Activated CD4-positive, alpha-beta T cell treated with anti-CD3 and anti-CD28 coated beads for 36 hours (primary cell): ENCODE measurements at places on chromosomes 4 and X. TPM values are rescaled to one million over a fixed set of nuclear protein-coding genes. Genes with fewer than 3 reads are reported as not detected.

Gene SLC10A6
- not detected for total RNA-seq

Gene CDKL2
- 0.62 TPM for total RNA-seq

Gene CT55
- total RNA-seq = not detected

Gene LIN54
- total RNA-seq = 31.7 TPM

Gene RAI2
- 0.39 TPM for total RNA-seq

DNA sequence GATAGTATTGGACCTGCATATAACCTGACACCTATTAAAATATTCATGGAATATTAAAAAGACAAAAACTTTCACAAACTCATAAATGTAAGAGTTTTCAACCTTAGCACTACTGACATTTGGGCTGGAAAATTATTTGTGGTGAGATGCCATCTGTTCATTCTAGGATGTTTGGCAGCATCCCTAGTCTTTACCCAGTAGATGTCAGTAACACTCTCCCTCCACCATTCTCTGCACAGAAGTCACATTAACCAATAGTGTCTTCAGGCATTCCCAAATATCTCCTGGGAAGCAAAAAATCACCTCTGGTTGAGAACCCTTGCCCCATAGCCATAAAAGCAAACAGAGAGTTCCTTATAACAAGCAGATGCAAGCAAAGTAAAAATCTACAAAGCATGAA is 41.4 kb upstream of the NDST4 start:
- DNase-seq = no peak
- H3K36me3 ChIP-seq = no peaks in the 10 kb centered on the region
- H3K27ac ChIP-seq = no peak overlapping the region
- H3K4me3 ChIP-seq = no peak overlapping the region
- no peaks in the 10 kb centered on the region for H3K4me1 ChIP-seq

- H3K4me3 ChIP-seq = no peak overlapping the region
- DNase-seq = peak; percentile 11
- no peaks in the 10 kb centered on the region for H3K4me1 ChIP-seq
- no peaks in the 10 kb centered on the region for H3K36me3 ChIP-seq
Measured at GRCh38 chr4:93764639-93765246, 63.8 kb upstream of the ATOH1 start.

DNA sequence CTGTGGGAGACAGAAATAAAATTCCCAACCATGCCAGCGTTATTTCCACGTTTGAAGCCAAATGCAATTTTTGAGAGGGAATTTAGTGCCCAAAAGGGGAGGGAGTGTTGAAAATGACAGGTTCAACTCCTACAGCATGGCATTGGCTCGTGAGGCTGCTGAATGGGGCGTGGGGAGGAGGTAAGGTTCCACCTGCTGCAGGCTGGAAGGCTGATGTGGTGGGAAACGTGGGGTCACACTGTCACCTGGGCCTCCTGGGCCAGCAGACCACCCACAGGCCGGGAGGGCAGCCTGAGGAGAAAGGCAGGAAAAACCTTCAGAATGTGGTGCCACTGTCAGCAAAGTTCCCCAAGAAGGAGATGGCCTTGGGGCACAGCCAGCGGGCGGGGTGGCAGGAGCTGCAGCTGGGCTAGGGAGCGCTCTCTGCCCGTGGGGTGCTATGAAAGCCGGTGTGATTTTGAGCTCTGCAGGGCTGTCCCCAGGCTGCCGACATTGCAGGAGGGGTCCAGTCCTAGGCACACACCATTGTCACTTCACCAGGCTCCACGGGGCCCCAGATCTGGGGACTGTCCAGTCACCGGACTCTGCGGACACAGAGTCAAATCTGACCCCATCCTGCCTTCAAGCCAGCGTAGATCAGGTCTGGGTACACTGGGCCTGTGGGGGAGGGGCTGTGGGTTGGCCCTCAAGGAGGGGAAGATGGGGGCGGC is 19.6 kb downstream of the MSANTD1 start:
- H3K27me3 ChIP-seq = no peaks in the 10 kb centered on the region
- no peaks in the 10 kb centered on the region for H3K4me1 ChIP-seq
- no peak overlapping the region for H3K27ac ChIP-seq
- no peaks in the 10 kb centered on the region for H3K36me3 ChIP-seq
- no peak for DNase-seq

- H3K4me1 ChIP-seq = peaks cover 50% of the 10 kb centered on the region
- H3K27ac ChIP-seq = peak overlapping the region; percentile 97
- no peaks in the 10 kb centered on the region for H3K27me3 ChIP-seq
- H3K4me3 ChIP-seq = peak overlapping the region; percentile 93
- DNase-seq = peak; percentile 92
Measured at GRCh38 chrX:24150051-24150790, 692 bp downstream of the ZFX start.

GRCh38 chr4:7973545-7973981 is 33.9 kb upstream of the AFAP1 start:
- peak; percentile 41 for DNase-seq
- peaks cover 12% of the 10 kb centered on the region for H3K36me3 ChIP-seq
- H3K4me1 ChIP-seq = peaks cover 44% of the 10 kb centered on the region
- H3K4me3 ChIP-seq = no peak overlapping the region
- H3K27ac ChIP-seq = peak overlapping the region; percentile 52

GRCh38 chr4:47788126-47788525 is 49.7 kb downstream of the CORIN start:
- H3K27ac ChIP-seq = no peak overlapping the region
- peaks cover 6% of the 10 kb centered on the region for H3K27me3 ChIP-seq
- H3K4me3 ChIP-seq = no peak overlapping the region
- no peaks in the 10 kb centered on the region for H3K4me1 ChIP-seq
- no peaks in the 10 kb centered on the region for H3K36me3 ChIP-seq
- DNase-seq = no peak

DNA sequence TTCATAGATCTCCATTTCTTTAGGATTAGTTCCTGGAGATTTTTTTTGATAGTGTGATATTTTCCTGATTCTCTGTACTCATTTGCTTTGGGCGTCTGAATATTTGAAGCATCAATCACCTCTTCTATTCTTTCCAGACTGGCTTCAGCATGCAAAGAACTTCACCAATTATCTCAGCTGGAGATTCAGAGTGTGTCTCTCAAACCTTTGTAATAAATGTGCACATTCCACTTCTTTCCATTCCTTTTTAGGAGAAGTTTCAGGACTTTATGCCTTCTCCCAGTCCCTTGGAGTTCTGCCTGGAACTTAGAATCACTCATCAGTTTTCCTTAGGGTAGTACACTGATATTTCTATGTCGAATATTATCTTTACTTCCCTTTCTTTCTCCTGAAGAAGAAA is 334.8 kb downstream of the TEX13C start:
- H3K27me3 ChIP-seq = no peaks in the 10 kb centered on the region
- no peak for DNase-seq
- no peak overlapping the region for H3K27ac ChIP-seq
- H3K4me3 ChIP-seq = no peak overlapping the region

DNA sequence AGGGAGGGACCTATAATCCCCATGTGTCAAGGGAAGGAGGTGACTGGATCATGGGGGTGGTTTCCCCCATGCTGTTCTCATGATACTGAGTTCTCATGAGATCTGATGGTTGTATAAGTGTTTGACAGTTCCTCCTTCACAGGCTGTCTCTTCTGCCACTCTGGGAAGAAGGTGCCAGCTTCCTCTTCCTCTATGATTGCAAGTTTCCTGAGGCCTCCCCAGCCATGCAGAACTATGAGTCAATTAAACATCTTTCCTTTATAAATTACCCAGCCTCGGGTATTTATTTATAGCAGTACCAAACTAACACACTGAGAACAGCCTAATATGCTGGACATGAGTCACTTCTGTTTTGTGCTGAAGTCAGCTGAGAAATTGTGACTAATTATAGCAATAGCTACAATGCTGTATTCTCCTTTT is 656.9 kb upstream of the CPEB2 start:
- H3K27ac ChIP-seq = no peak overlapping the region
- DNase-seq = no peak
- H3K36me3 ChIP-seq = no peaks in the 10 kb centered on the region
- peaks cover 2% of the 10 kb centered on the region for H3K27me3 ChIP-seq
- H3K4me3 ChIP-seq = no peak overlapping the region

- H3K36me3 ChIP-seq = no peaks in the 10 kb centered on the region
- H3K27ac ChIP-seq = no peak overlapping the region
- no peak for DNase-seq
- peaks cover 26% of the 10 kb centered on the region for H3K4me1 ChIP-seq
- no peaks in the 10 kb centered on the region for H3K27me3 ChIP-seq
Measured at GRCh38 chr4:10673817-10674369, 10.7 kb downstream of the CLNK start.

- H3K4me3 ChIP-seq = no peak overlapping the region
- no peaks in the 10 kb centered on the region for H3K36me3 ChIP-seq
- no peak for DNase-seq
- no peak overlapping the region for H3K27ac ChIP-seq
- H3K27me3 ChIP-seq = no peaks in the 10 kb centered on the region
- no peaks in the 10 kb centered on the region for H3K4me1 ChIP-seq
Measured at GRCh38 chrX:103864886-103865534, 33.0 kb upstream of the RAB9B start.

- H3K4me1 ChIP-seq = peaks cover 42% of the 10 kb centered on the region
- DNase-seq = no peak
- H3K36me3 ChIP-seq = peaks cover 7% of the 10 kb centered on the region
- no peaks in the 10 kb centered on the region for H3K27me3 ChIP-seq
- no peak overlapping the region for H3K4me3 ChIP-seq
Measured at GRCh38 chr4:185254434-185254833, 45.0 kb downstream of the SNX25 start.

GRCh38 chr4:129138810-129139496 is 43.0 kb downstream of the C4orf33 start:
- no peak overlapping the region for H3K27ac ChIP-seq
- no peaks in the 10 kb centered on the region for H3K4me1 ChIP-seq
- no peak overlapping the region for H3K4me3 ChIP-seq
- no peaks in the 10 kb centered on the region for H3K36me3 ChIP-seq
